Motor neuron (in vitro differentiated cells): ENCODE measurements at places on chromosomes 1 and 21. TPM values are rescaled to one million over a fixed set of nuclear protein-coding genes. Genes with fewer than 3 reads are reported as not detected.

The PDPN gene
- total RNA-seq, result 12.9 and 14.8 TPM in 2 replicates

The FAAH gene
- 8.5 and 13.0 TPM in 2 replicates for total RNA-seq

The RXRG gene
- 21.4 and 27.5 TPM in 2 replicates for total RNA-seq

The BARHL2 gene
- 0.49 TPM in 1 of 2 replicates, not detected in the other for total RNA-seq

The NR1I3 gene
- total RNA-seq, result 1.3 and 2.6 TPM in 2 replicates

The SELL gene
- 0.09 TPM in 1 of 2 replicates, not detected in the other for total RNA-seq

The RCC1 gene
- total RNA-seq, result 49.3 and 53.2 TPM in 2 replicates

The PCAT6 gene
- 10.9 and 15.1 TPM in 2 replicates for total RNA-seq

The DSCAM gene
- 7.3 and 7.8 TPM in 2 replicates for total RNA-seq

The TMEM200B gene
- total RNA-seq, result 0.76 and 1.5 TPM in 2 replicates

The GUCA2A gene
- total RNA-seq, result not detected in 2 replicates

The WDR64 gene
- total RNA-seq, result 0.05 and 0.17 TPM in 2 replicates

The NLRP3 gene
- 0.71 and 0.75 TPM in 2 replicates for total RNA-seq

The PLEKHN1 gene
- 0.31 TPM in 1 of 2 replicates, not detected in the other for total RNA-seq

The OR14K1 gene
- total RNA-seq, result not detected in 2 replicates

The PLPPR4 gene
- total RNA-seq, result 32.3 and 33.6 TPM in 2 replicates

The TTC24 gene
- total RNA-seq, result 0.14 TPM in 1 of 2 replicates, not detected in the other

The ELF3 gene
- total RNA-seq, result 4.7 and 5.2 TPM in 2 replicates

The LCE1B gene
- total RNA-seq, result 0.24 and 0.97 TPM in 2 replicates

The A3GALT2 gene
- not detected in 2 replicates for total RNA-seq

The IGSF3 gene
- 39.6 and 40.5 TPM in 2 replicates for total RNA-seq

The CRYAA gene
- not detected in 2 replicates for total RNA-seq

The CD247 gene
- 3.2 and 3.9 TPM in 2 replicates for total RNA-seq

The ADAM30 gene
- total RNA-seq, result 0.31 TPM in 1 of 2 replicates, not detected in the other

The THEM5 gene
- total RNA-seq, result not detected in 2 replicates

The ACTL8 gene
- 10.0 and 34.5 TPM in 2 replicates for total RNA-seq

The FCRL1 gene
- total RNA-seq, result not detected in 2 replicates

The SPATA46 gene
- 0.65 and 1.0 TPM in 2 replicates for total RNA-seq

The CENPF gene
- total RNA-seq, result 7.1 and 9.2 TPM in 2 replicates

The SLAMF9 gene
- not detected in 2 replicates for total RNA-seq

The MATN1 gene
- 1.9 and 2.0 TPM in 2 replicates for total RNA-seq

The GJC2 gene
- 0.85 and 1.6 TPM in 2 replicates for total RNA-seq

The C4BPA gene
- not detected in 2 replicates for total RNA-seq

The GRIK1 gene
- 0.15 and 0.32 TPM in 2 replicates for total RNA-seq

The VTCN1 gene
- 0.32 and 0.36 TPM in 2 replicates for total RNA-seq

The PRR9 gene
- not detected in 2 replicates for total RNA-seq

The SASS6 gene
- 5.6 and 6.7 TPM in 2 replicates for total RNA-seq

The CLCNKB gene
- total RNA-seq, result 0.39 TPM in 1 of 2 replicates, not detected in the other

The FMO3 gene
- total RNA-seq, result 0.25 and 0.32 TPM in 2 replicates

The GJB5 gene
- total RNA-seq, result 0.33 and 0.46 TPM in 2 replicates

The HSPB7 gene
- 1.2 and 1.6 TPM in 2 replicates for total RNA-seq

The SHISA4 gene
- total RNA-seq, result 2.3 and 3.4 TPM in 2 replicates

The LPAR3 gene
- total RNA-seq, result 0.76 and 0.87 TPM in 2 replicates

The ARHGEF19 gene
- 9.2 and 10.6 TPM in 2 replicates for total RNA-seq

The KCNJ9 gene
- 0.20 and 0.32 TPM in 2 replicates for total RNA-seq
